IMR-90 (cell line): ENCODE measurements at places on chromosomes 1 and 21.

GRCh38 chr1:160666079-160666442 is 19.2 kb upstream of the SLAMF1 start:
- no peak for DNase-seq

DNA sequence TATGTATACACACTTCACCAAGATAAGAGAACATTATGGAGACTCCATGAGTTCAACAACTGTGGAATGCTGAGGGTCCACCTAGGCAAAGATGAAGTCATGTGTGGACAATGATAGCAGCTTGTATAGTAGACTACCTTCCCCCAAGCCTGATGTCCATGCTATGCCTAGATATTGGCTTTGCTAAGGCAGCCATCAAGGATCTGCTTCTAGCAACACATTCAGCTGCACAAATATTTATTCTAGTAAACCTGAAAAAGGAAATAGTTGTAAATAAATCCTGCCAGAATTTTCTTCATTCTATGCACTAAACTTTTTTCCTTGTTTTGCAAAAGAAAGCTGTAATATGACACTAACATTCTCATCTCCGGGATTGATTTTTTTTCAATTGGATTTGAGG is 7.0 kb upstream of the LPAR3 start:
- DNase-seq = no peak

DNA sequence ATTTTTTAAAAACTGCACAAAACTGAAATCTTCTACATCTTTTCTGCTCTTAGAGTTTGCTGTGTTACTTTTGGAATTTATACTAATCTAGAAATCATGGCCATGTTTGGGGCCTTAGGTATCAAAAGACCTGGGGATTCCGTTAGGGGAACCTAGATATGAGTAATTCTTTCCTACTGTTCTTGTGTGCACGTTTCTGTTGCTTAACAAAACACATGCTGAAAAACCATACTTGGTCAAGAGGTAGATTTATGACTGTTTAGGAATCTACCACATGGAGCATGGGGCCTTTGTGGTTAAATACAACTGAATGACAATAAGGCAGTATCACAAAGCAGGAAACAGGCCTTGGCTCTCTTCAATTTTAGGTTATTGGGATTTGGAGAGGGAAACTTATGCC is 291.9 kb upstream of the USP25 start:
- no peak for DNase-seq

DNA sequence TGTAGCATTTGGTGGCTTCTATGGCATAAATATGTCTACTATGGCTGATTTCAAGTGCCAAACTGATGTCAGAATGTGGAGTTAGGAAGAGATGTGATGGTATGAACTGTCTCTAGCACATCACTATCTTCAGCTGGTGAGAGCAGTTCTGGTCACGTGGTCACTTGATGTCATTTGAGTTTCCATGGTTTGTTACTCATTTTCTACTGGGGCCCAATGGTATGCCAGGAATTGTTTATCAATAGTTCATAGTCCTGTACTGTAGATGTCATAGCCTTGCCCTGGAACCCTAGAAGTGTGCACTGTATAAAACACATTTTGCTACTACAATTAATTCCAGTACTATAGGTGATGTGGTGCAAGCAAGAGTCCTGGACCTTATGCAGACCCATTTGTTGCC is 153.7 kb downstream of the PDE4B start:
- DNase-seq = no peak

GRCh38 chr1:89198491-89199072 is at the start of gene GBP4:
Gene GBP4 (minus strand): TSS chr1:89198942. CDS start chr1:89198834, 108 bp downstream.
- DNase-seq = peak; percentile 3
